Breast epithelium (tissue), 4 donors: ENCODE measurements at places on chromosomes 12 and 14.

GRCh38 chr12:97335115-97335514 lies 127.5 kb upstream of the RMST start:
- DNase-seq: no peak

- no peak for DNase-seq
Measured at GRCh38 chr12:2265461-2266167, 212.8 kb downstream of the CACNA1C start.

- DNase-seq: no peak
Measured at GRCh38 chr14:94313991-94314655, 9.0 kb downstream of the SERPINA6 start.

- no peak for DNase-seq
Measured at GRCh38 chr14:59116984-59117415, 71.5 kb upstream of the DAAM1 start.

DNA sequence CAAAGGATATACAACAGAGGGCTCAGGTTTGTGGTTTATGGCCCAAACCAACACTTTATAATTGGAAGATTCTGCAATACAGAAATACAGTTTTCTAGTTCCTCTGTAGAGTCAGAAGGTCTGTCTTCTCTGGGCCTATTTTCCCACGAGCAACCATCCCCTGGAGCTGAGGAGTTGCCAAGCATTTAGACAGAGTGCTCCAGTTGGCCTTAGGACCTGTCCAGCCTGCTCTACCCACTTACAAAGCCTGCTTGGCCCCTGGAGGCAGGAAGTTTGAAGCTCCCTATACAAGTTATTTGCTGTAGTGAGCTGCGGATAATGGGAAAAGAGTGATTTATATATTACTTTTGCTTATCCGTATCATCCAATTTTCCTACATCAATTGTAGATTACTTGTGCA lies 60.8 kb upstream of the HSPB8 start:
- no peak for DNase-seq

GRCh38 chr12:125944446-125944845 lies 879.2 kb downstream of the AACS start:
- DNase-seq: no peak
